Thoracic aorta (tissue), 2 donors: ENCODE measurements at places on chromosomes 3 and 15. TPM values are rescaled to one million over a fixed set of nuclear protein-coding genes. Genes with fewer than 3 reads are reported as not detected.
A peak's percentile ranks its signal among the peaks of the same experiment; 100 is the strongest.

The SERPINI2 gene
- not detected for total RNA-seq

The C3orf33 gene
- 1.5 TPM for total RNA-seq

- DNase-seq = peak; percentile 73
Observed at GRCh38 chr3:102979682-102980354, 545.0 kb downstream of the ZPLD1 start.

The CGGBP1 gene
- 52.7 TPM for total RNA-seq

- DNase-seq = no peak
Observed at GRCh38 chr3:67017211-67017610, 19.1 kb downstream of the KBTBD8 start.

The TGM5 gene
- total RNA-seq = not detected

The LYZL4 gene
- total RNA-seq = not detected

The ITIH3 gene
- total RNA-seq = 14.2 TPM

- DNase-seq = peak; percentile 14
Observed at GRCh38 chr3:98521897-98522543, 682 bp downstream of the CLDND1 start.

DNA sequence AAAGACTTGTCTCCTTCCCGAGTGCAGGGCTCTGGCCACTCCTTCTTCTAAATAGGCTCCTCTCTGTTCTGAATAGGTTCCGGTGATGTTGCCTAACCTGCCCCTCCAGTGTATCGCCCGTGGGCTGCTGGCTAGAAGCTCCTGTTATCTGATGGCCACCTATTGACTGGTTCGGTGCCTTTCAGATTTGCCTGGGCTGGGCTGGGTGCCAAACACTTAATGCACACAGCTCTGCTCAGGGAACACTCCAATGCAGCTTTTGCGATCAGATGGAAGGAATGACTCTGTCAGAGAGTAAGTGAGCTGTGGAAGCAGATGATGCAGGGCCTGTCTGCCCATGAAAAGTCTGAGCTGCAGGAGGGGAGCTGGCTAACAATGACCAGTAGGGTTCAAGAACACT is 112.9 kb downstream of the CORO2B start:
- no peak for DNase-seq

DNA sequence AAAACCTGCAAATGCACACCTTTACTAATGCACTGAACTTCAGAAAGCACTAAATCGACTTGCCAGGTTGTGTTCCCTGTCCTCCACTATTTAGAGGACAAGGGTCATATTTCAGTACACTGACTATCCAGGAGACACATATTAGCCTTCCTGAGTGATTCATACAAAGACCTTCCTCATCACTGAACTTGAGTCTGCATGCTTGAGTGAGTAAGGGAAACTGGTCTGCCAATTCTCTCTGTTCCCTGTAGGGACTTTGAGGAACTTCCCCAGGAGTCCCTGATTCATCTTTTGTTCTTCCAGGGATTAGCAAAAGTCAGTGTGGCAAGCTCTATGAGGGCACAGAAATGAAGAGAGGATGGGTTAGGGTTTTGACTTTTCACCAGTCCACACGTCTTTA is 565.9 kb downstream of the PDCD6IP start:
- no peak for DNase-seq

The PDZRN3 gene
- 166 TPM for total RNA-seq
